Left cardiac atrium (tissue), 4 donors: ENCODE measurements at places on chromosomes 1 and 21.
A peak's percentile ranks its signal among the peaks of the same experiment; 100 is the strongest.

DNA sequence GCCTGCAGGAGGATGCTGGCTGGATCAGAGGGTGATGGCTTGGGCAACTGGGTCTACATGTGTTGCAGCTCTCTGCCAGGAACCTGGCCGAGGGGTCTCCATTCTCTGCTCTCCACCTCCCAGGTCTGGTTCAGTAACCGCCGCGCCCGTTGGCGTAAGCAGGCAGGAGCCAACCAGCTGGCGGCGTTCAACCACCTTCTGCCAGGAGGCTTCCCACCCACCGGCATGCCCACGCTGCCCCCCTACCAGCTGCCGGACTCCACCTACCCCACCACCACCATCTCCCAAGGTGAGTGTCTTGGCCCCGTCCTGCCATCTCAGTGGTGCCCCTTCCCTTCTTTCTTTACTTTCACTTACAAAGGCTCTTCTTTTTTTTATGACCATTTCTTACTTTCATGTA, 69.9 kb downstream of the PAX7 start:
- DNase-seq, result no peak

- DNase-seq, result no peak
Observed at GRCh38 chr1:211068976-211069375, 65.0 kb downstream of the KCNH1 start.

DNA sequence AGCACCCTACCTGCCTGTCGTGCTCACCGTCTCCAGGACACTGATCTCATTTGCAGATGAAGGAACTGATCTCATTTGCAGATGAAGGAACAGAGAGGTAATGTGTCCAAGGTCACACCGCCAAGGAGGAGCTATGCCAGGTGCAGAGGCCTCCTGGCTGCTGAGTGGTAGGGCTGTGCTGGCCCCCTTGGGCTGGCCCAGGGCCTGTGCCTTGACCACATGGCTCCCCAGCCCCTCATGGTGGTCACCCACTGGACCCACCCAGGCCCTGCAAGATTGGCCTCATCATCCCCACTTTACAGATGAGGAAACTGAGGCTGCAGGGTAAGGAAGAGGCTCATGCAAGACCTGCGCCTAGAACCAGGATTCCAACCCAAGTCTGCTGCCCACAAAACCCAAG, 628.3 kb downstream of the MATN1 start:
- no peak for DNase-seq

- no peak for DNase-seq
Observed at GRCh38 chr1:60920561-60920960, 161.8 kb upstream of the NFIA start.

GRCh38 chr1:96374076-96374762, 347.4 kb upstream of the PTBP2 start:
- DNase-seq, result no peak

- no peak for DNase-seq
Observed at GRCh38 chr1:9350960-9351359, 58.3 kb downstream of the SPSB1 start.

DNA sequence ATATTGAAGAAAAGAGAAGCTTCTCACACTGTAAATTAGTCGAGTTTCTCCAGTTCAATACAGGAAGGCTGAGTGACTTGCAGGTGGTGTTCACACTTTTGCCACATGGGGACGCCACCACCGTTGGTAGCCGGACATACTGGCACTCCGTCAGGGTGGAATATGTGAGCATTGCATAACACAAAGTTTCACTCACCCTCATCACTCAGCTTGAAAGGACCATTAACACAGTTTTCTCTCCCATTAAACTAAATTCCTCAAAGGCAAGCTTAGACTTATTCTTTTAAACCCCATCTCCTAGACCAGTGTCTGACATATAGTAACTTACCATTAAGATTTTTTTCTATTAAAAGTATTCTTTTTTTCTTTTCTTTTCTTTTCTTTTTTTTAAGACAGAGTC, 105.3 kb upstream of the SERBP1 start:
- DNase-seq, result peak; percentile 80

DNA sequence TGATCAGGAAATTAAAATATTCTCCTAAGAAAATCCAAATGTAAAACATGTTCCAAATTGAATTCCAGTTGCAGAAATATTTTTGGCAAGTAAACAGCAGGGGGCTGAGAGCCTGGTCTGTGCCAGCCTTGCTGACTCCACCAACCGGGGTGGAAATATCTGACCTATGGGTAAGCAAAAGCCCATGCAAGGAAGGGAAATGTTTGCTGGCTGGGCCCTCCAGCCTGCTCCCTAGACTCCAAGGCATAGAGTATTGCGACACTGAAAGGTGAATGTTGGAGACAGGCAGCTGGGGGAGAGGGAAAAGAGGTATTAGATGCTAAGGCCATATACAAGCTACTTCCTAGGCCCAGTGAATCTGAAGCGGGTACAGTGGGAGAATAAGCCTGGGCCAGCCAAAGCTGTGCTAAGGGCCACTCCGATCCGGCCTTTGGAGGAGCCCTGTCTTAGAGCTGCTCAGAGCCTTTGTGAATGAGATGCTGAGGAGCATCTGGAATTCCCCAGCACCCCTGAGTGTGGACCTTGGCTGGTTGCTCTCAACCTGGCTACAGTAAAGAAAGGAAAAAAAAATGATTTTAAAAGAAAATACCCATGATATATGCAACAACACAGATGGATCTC, 24.9 kb upstream of the ATP1B1 start:
- DNase-seq, result no peak
